M059J (cell line): ENCODE measurements at places on chromosomes 7 and 10. TPM values are rescaled to one million over a fixed set of nuclear protein-coding genes. Genes with fewer than 3 reads are reported as not detected.

DNA sequence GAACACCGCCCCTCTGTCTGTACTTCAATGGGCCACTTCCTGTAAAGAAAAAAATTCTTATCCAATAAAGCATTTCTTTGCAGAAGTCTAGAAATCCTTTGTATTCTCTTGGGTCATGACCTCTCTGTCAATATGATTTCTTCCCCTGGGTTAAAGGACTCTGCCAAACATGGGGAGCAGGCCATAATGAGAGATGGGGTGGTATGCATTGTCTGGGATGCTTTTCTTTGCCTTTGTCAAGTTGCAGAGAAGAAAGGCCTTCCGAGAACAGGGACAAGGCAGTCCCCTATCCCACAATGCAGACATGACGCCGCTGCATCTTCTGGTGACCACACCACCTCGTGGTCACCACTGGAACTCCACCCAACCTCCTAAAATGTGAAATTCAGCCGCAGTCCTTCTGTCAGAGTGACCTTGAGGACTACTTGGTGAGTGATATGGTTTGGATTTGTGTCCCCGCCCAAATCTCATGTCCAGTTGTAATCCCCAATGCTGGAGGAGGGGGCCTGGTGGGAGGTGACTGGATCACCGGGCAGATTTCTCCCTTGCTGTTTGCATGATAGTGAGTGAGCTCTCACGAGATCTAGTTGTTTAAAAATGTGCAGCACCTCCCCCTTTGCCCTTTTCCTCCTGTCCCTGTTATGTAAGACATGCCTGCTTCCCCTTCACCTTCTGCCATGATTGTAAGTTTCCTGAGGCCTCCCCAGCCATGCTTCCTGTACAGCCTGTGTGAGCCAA lies 15.2 kb upstream of the FRMPD2 start:
- DNase-seq: peak; percentile 48

GRCh38 chr7:140196361-140197217 lies 19.8 kb upstream of the KDM7A start:
- peak; percentile 63 for DNase-seq

- DNase-seq: peak; percentile 85
Measured at GRCh38 chr7:54932818-54933543, 85.8 kb upstream of the EGFR start.

GRCh38 chr10:97518301-97519043 lies 19.7 kb downstream of the UBTD1 start:
- DNase-seq: peak; percentile 76

GRCh38 chr10:132944510-132944909 lies 2.1 kb upstream of the CFAP46 start:
- DNase-seq: no peak

The FRG2B gene
- not detected in 2 replicates for total RNA-seq

The SPDYE11 gene
- not detected in 2 replicates for total RNA-seq

The SRGN gene
- total RNA-seq: 740 and 865 TPM in 2 replicates
